ENCODE measurements at places on chromosomes 7 and 10.

DNA sequence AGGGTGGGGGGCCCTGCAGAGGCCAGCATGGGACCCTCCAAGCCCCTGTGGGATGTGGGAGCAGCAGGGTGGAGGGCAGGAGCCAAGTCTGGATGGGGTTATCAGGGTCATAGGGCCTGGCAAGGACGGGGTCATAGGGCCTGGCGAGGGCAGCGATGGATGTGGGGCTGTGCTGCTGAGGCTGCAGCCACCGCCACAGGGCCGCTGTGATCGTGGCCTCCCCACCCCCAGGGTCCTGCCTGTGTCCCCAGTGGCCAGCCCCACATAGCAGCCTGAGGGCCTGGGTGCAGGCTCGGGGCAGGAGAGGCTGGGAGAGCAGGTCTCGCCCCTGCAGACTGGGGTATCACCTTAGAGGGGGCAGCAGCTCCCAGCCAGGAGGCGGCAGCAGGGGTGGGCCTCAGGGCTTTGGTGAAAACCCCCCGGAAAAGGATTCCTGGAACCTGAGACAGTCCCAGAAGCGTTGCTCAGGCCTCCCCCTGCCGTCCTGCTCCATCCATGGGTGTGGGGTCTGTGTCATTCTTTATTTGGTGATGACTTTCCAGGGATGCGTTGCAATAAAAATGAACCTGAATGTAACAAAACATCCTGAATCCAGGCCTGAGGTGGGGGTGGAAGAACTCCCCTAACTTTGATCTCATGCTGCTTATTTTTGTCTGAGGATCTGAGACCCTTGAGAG is 107.3 kb upstream of the SHH start:
- no peak for DNase-seq
- H3K27me3 ChIP-seq: peaks cover 27% of the 10 kb centered on the region

GRCh38 chr10:11141571-11142091 is 124.0 kb downstream of the CELF2 start:
- no peak overlapping the region for H3K4me3 ChIP-seq
- DNase-seq: no peak
- H3K27ac ChIP-seq: no peak overlapping the region

- peaks cover 52% of the 10 kb centered on the region for H3K36me3 ChIP-seq
- H3K4me1 ChIP-seq: peaks cover 18% of the 10 kb centered on the region
- no peak overlapping the region for H3K27ac ChIP-seq
These were observed 101.2 kb downstream of the KIAA1217 start for GRCh38 chr10:24310104-24310503.

DNA sequence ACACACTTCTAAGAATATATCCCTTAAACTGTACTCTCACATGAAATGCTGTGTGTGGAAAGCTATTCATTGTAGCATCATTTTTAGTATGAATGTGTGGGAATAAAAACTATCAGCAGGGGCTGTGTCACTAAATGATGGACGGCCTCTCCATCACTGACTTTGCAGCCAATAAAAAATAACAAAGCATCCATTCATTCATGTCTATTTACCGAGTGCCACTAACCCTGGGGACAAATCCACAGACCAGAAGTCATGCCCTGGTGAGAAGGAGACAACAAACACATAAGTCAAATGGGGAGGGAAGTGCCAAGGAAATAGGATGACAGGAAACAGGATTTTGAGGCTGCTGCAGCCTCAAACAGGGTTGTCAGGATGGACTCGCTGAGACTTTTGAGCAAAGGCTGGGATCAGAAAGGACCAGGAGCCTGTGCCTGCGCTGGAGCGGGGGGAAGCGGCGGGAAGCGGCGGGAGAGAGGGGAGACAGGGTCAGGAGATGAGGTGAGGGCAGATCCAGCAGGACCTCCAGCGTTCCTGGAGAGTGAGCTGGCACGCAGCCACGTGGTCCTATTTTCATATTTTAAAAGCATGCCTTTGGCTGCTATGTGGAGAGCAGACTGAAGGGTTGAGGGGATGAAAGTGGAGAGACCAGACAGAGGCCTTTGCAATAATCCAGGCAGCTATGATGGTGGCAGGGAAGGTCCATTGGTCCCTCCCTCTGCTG is 2.2 kb upstream of the NOM1 start:
- H3K27ac ChIP-seq: no peak overlapping the region
- DNase-seq: no peak
- H3K4me1 ChIP-seq: peaks cover 46% of the 10 kb centered on the region
- H3K4me3 ChIP-seq: peak overlapping the region; percentile 41

GRCh38 chr10:32980558-32981468 is 22.8 kb upstream of the ITGB1 start:
- peaks cover 2% of the 10 kb centered on the region for H3K27me3 ChIP-seq
- DNase-seq: peak; percentile 73
- H3K4me1 ChIP-seq: peaks cover 61% of the 10 kb centered on the region
- H3K27ac ChIP-seq: peak overlapping the region; percentile 96
- no peaks in the 10 kb centered on the region for H3K36me3 ChIP-seq

DNA sequence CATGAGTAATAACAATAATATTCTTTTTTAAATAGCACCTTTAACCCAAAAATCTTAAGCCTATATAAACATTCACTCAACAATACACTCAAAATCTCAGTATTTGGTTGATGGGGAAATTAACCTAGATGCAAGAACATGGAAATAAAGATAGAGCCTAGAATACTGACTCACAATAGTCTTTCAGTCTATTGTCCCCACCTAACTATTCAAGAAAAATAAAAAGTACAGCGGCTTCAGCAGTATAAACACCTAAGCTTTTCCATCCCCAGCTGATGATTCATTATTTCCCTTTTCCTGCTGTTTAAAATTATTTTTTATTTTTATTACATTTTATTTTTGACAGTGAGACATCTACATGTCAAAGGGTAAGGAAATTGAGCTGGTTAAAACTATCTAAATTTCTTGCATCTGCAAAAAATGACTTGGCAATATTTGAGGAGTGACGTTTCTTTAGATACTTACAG is 201.4 kb downstream of the FZD1 start:
- H3K27me3 ChIP-seq: peaks cover 2% of the 10 kb centered on the region
- DNase-seq: no peak
- H3K36me3 ChIP-seq: no peaks in the 10 kb centered on the region
- no peaks in the 10 kb centered on the region for H3K4me1 ChIP-seq

- peaks cover 26% of the 10 kb centered on the region for H3K36me3 ChIP-seq
- peaks cover 8% of the 10 kb centered on the region for H3K27me3 ChIP-seq
- H3K4me1 ChIP-seq: peaks cover 63% of the 10 kb centered on the region
- peak overlapping the region; percentile 99 for H3K27ac ChIP-seq
- peak overlapping the region; percentile 32 for H3K4me3 ChIP-seq
These were observed 31.0 kb downstream of the AMZ1 start for GRCh38 chr7:2719007-2719406.

DNA sequence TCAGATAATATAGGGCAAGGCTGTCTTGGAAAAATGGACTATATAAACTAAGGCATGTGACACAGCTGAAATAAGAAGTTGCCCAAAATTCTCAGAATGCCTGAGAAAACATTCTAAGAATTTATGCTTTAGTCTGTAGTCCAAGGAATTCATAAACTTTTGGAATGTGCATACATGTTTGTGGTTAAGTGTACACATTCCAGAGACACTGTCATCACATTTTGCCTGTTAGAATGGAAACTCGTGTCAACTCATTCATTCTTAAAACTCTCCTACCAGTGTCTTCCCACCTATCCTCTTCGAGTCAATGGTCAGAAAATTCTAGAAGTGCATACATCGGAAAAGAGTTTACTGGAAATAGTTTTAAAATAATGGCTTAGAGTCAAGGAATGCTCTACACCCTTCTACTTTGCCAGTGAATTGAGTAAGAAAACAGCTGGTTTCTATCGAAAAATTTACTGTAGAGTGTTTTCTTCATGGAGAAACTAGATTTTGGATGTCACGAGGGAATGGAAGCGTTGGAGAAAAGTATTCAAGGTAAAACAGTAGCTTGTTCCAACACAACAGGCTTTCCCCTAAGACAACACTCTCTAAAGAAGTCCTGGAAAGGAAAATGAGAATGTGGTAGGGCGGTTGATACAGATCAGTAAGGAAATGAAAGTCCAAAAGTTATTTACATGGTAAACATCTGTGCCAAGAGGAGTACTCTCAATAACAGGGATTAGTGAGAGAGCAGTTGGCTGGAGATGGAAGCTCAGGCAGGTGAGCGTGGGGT is 1177.6 kb upstream of the C7orf33 start:
- no peaks in the 10 kb centered on the region for H3K27me3 ChIP-seq
- H3K27ac ChIP-seq: no peak overlapping the region
- no peak for DNase-seq
